ENCODE measurements at places on chromosomes 16 and 17.

DNA sequence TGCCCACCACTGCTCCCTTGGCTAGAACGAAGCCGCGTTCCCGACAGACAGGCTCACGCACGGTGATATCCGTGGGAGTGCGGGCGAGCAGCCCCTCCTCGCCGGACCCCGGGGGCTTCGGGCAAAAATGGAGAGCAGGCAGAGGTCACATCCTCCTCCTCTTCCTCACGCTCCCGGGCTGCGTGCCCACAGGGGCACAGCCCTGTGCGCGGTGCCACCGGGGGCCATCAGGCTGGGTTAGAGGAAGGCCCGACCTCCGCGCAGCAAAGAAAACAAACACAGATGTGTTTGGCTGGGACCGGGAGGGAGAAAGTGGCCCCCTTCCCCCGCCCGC, 519 bp upstream of the NTN1 start:
- no peak for DNase-seq

DNA sequence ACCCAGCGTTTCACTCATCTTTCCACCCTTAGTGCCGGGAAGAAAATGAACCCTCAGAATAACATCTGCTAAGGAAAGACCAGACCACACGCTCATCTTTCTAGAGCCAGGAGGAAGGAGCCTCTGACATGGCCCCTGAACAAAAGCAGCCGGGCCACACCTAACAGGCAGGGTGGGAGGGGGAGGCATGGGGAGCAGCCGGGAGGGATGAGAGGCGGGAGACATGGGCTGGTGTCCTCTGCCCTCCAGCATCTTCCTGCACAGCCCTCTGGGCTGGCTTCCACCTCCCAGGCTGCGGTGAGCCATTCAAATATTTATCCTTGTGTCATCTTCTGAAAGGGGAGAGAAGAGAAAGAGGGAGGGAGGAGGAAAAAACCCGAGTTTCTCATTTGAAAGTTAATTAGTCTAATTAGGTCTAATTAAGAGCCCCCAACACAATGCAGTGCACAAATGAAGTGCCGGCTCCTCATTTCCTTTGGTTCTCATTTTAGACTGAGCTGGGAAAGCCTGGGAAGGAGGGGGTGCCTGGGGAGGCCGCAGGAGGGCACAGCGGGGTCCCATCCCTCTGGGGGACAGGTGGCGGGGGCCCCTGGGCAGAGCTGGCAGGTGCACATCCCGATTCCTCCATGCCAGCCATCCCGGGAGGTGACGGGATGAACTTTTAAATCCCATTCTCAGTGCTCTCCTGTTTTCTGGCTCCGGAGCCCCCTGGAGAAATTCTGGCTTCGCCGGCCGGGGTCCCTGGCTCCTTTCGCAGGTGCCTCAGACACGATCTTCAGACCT, 90.5 kb downstream of the ENGASE start:
- DNase-seq = no peak

- no peak for DNase-seq
These were observed 40.0 kb downstream of the CCDC57 start for GRCh38 chr17:82172486-82173160.

GRCh38 chr17:59004338-59005111, 102.2 kb downstream of the TRIM37 start:
- DNase-seq = peak; percentile 70

DNA sequence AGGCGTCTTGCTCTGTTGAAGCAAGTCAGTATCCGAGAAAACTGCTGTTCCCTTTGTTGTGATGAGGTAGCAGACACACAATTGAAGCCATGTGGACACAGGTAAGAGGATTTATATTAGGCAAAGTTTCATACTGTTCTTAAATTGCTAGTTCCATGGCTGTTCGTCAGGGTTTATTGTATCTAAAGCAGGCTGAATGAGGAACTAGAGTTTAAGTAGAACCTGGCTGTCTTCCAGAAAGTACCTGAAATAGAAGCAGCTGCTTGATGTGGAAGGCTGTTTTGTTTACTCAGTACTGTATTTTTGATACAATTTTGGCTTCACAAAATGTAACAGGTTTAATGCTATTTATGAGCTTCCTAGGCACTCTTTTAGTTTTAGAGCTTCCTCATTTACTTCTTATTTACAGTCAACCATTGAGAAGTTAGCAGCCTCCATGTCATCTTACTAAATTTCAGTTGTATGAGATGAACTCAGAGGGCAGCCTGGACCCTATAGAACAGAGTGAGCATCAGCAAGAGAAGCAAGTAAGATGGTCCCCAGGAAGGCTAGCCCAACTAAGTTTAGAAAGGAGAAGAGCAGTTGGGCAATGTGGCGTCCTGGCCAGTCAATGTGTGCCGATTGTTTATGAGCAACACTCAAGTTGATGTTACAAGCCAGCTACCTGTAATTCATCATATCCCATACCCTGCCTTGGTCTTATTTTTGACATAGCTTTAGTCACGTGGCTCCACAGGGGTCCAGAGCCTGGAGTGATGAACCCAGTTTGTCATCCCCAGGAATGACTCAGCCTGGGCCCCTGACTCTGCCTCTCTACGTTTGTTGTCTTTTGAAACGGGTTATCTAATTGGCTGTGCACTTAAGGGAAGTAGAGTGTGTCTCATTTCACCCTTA, 9.7 kb upstream of the ARL2BP start:
- DNase-seq = peak; percentile 29

- no peak for DNase-seq
These were observed 59.6 kb downstream of the TNFRSF13B start for GRCh38 chr17:16912021-16912962.

- DNase-seq = no peak
These were observed 22.2 kb downstream of the MMP15 start for GRCh38 chr16:58047557-58048348.

- DNase-seq = no peak
These were observed 49.6 kb downstream of the LDHD start for GRCh38 chr16:75066861-75067447.

DNA sequence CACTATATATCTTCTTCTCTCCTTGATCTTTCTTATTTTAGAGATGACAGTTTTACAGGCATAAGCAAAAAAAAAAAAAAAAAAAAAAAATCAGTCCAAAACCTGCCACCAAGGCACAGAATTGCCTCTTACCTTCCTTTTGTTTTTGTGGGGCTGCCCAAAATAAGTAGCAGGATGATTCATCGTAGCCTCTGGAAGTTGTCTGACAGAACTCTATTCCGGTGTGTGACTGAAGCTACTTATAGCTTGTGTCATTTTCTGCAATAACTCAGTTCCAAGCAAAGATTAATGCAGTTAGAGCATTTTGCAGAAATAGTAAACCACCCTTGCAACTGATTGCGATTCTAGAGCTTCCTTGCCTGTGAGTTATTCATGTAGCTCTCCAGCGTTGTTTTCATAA, 186.8 kb downstream of the KIF2B start:
- DNase-seq = no peak

DNA sequence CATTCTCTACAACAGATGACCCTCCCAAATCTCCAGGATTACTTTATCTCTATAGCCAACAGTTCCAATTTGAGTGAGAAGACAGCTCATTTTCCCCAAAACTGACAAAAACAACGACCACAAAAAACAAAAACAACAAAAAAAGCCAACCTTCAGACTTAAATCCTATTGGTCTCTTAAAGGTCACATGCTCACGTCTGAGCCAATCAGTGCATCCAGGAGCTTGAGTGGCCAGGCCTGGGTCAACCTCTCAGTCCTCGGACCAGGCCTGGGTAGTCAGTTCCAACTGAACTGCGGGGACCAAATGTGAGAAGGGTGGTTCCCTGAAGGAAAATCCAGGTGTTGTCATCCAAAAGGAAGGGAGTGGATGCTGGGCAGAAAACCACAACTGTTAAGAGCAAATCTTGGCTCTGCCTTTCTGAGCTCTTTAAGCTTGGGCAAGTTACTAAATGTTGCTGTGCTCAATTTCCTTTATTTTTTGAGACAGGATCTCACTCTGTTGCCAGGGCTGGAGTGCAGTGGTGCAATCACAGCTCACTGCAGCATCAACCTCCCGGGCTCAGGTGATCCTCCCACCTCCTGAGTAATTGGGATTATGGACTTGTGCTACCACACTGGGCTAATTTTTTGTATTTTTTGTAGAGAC, 43.0 kb upstream of the MSI2 start:
- no peak for DNase-seq

DNA sequence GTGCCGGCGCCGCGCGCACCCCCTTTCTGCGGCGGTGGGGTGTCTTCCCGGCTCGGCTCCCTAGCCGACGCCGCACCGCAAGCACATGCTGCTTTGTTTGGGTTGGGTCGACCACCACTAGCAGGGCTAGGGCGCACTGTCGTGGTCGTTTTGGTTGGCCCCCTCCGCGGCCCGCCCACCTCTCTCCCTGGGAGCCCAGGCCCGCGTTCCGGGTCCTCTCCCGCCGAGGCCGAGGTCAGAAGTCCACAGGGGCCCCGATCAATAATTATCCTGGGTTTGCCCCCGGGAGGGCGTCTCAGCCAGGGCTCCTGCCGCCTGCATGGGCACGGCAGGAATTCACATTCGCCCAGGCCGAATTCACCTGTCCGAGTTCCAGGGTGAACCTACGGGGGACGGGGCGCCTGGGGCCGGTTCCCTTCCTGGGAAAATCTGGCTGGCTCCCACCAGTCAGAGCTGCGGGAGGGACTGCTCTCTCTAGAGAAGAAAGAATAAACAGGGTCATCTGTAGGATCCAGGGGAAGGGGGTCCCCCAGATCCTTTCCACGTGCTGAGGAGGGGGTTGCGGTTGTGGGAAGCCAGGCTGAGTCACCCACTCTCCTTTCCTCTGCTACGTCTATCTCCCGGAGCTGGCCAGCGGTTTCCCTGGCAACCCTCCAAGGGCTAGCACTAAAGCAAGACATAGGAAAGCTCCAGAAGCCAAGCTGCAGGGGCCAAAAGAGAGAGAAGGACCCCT, 584 bp upstream of the STAT5B start:
- peak; percentile 34 for DNase-seq

GRCh38 chr16:28140788-28141618, 70.8 kb downstream of the XPO6 start:
- DNase-seq = peak; percentile 28

DNA sequence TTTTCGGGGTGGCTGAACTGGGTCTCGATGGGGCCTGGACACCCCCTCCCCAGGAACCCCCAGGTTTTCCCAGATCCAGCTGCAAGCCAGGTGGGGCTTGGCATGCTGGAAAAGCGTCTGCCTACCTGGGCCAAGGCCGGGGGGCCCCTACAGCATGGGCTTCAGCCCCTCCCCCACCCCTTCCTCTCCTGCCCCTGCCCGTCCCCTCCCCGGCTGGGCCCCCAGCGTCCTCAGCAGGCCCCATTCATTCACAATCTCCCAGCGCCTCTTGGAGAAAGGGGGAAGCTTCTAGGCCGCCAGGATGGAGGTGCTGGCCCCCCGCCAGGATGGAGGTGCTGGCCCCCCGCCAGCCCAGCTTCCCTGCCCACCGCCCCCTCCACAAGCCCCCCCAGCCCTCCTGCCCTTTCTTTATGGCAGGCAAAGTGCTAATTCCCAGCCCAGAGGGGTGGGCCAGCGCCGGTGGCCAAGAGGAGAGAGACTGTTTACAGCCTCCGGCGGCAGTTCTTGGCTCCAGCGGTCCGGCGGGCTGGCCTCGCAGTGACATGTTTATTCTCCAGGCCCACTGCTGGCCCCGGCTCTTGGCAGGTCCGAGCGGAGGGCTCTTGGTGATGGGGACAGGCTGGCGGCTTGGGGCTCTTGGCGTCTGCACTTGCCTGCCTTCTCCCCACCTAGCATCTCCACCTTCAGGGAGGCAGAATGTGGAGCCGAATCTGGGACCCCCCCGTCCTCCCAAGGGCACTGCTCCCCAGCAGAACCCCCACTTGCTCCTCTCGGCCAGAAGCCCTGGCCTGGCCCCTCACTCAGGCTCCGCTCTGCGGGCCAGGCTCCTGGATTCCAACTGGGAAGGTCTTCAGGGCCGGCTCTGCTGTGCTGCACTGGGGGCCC, 94.4 kb upstream of the CIBAR2 start:
- no peak for DNase-seq

DNA sequence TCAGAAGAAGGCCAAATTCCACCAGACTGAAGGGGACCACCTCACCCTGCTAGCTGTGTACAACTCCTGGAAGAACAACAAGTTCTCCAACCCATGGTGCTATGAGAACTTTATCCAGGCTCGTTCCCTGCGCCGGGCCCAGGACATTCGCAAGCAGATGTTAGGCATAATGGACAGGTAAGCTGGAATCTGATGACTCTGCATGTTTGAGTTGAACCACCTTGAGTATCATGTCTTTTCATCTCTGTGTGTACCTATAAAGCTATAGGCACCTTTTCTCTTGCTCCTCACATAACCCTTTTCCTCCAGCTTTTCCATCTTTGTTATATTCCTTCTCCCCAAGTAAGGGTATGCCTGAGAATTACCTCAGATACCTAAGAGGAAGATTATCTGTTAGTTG, 24.8 kb downstream of the ETV4 start:
- DNase-seq = no peak

GRCh38 chr17:52721910-52722309, 563.4 kb upstream of the CA10 start:
- no peak for DNase-seq

- no peak for DNase-seq
These were observed 229.0 kb upstream of the NLRP1 start for GRCh38 chr17:5813357-5813756.

- no peak for DNase-seq
These were observed 197.8 kb upstream of the CHMP6 start for GRCh38 chr17:80793851-80794267.

DNA sequence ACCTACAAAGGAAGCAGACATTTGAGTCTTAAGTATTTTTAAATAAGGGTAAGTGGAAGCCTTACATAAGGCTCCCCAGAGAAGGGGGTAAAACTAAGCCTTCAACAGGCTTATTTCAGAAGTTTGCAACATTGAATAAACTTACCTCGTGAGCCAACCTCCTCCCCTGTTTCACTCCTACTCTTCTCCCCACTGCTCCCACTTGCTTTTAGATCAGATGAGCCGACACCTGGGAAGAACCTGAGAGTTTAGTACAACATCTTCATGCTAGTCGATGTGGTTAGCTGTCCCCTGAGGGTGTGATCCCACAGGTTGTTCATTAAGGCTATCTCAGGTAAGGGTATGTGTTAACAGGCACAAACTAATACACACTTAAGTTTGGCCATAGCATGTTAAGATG, 13.8 kb downstream of the ZP2 start:
- DNase-seq = no peak

Measured in activated CD4-positive, alpha-beta T cell treated with anti-CD3 and anti-CD28 coated beads, Interleukin-2, amount 50 U/mL, for 48 hours (primary cell).